ENCODE measurements at places on chromosomes 16 and 17. TPM values are rescaled to one million over a fixed set of nuclear protein-coding genes. Genes with fewer than 3 reads are reported as not detected.

Gene HSF4
- total RNA-seq: 38.2 TPM

GRCh38 chr17:69457603-69458002, 43.1 kb downstream of the MAP2K6 start:
- DNase-seq: no peak

GRCh38 chr17:61504697-61505096, 52.5 kb downstream of the TBX4 start:
- DNase-seq: no peak

DNA sequence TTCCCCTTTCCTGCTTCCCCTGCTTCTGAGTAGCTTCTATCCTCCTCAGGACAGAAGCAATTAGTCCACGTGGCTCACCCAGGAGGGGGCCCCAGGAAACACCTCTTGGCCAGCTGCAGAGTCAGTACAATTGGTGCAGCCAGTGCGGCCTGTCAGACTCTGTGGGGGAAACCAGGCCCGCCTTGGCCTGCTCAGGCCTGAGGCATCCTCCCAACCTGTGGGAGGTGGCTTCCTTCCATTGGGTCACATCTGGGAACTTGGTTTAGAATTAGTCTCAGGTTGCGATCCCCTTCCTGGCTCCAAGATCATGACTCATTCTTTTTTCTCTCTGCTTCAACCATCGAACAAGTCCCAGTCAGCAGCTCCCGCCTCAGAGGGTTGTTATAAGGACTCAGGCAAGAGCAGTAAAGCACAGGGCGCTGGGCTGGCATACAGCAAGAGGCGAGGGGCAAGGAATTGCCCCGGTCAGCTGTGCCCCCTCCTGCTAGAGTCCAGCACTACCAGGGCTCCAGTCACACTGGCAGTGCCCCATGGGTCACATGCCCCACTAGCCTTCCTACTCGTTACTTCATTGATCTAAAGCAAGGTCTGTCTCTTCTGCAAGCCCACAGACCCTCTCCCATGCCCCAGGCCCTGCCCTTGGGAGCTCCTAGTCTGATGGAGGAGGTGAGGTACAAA, 8.1 kb upstream of the EPX start:
- no peak for DNase-seq

Gene C17orf107
- total RNA-seq: 2.0 TPM

DNA sequence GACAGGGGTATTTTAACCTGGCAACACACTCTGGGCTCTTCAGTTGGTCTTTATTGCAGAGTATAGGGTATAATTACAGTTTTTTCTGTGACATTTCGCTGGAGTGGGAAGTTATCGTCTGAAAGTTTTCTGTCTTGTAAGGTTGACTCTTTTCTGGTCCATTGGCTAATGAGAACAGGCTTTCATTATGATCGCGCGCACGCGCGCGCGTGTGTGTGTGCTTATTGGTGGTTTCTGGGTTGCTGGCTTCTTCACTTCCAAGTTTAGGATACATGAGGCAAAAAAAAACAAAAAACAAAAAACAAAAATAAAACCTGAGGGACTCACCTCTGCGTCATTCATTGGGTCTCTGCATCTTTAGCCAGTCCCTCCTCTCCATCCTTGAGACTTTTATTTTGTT, 68.7 kb upstream of the MYOCD start:
- DNase-seq: no peak

GRCh38 chr16:78198288-78198687, 98.8 kb downstream of the WWOX start:
- DNase-seq: no peak

DNA sequence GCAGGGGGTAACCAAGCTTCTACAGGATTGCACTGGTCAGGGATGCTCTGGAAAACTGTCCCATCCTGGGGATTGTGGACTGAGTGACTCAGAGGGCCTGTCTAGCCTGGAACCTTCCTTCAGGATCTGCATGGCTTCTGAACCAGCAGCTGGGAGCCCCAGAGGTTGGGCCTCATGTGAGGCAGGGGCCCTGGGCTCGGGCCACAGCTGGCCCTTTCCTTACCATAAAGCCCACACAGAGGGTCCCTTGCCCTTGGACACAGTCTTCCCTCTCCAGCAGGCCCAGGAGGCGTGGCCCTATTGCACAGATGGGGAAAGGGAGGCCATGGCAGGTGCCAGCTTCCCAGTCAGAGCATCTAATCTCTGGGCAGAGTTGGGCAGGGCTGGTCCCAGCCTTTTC, 30.5 kb downstream of the ADCY7 start:
- DNase-seq: no peak

DNA sequence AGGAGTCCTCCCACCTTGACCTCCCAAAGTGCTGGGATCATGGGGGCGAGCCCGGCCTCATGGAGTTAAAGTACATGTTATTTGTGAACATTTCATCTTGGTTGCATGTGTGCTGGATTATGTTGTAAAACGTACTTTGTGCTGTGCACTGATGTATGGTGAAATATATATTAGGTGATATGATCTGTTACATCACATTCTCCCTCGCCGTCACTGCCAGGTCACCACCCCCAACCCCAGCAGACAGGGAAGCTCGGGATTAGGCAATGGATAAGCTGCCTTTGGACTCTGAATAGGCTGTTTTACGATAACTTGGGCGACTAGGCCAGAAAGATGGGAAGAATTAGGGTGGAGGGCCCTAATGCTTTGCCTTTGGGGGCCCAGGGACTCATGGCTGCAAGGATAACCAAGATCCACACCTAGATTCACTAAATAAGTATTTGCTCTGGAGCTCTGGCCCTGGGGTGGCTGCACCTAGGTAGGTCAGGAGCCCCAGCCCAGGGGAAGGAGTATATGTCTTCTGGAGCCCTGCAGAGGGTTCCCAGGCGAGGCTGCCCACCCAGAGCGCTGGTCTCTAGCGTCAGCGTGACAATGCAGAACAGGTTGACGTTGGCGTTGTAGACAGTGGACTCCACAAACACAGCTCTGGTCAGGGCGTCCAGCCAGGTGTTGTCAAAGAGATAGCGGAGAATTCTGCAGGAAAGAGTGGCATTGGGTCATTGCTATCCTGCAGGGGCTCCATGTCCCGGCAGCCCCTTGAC, 27.1 kb upstream of the GCSH start:
- no peak for DNase-seq

DNA sequence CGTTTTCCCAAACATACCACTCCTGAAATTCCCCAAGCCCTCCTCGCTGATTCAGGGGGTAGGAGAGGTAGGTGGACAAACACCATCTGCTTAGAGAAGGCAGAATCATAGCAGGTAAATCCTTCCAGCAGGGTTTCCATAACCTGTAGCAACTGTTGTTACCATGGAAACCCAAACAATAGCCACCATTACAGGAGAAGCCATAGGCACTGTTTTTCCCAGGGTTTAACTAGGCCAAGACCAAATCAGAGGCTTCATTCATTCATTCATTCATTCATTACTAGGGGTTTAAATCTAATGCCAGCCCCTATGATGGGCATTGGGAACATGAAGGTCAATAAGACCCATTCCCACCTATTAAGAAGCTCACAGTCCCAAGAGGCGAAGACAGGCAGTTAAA, 25.5 kb upstream of the CIITA start:
- no peak for DNase-seq

DNA sequence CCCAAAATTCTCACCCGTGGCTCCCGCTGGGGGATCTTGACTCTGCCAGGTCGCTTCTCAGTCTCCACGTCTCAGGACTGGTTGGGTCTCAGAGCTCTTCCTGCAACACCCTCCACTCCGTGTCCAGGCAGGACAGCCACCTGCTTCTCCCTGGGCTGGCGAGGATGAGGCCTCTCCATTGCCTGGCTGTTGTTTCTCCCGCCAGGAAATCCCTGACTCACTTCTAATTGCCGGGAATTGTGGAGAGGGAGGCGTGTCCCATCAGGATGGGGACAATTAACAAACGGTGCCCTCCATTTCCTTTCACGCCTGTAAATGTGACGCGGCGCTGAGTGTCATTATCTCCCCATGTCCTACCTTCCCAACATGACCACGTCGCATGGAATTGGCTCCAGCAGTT, 204.5 kb downstream of the RBFOX3 start:
- DNase-seq: no peak

- DNase-seq: no peak
These were observed 689.5 kb upstream of the RBFOX1 start for GRCh38 chr16:6643080-6643686.

DNA sequence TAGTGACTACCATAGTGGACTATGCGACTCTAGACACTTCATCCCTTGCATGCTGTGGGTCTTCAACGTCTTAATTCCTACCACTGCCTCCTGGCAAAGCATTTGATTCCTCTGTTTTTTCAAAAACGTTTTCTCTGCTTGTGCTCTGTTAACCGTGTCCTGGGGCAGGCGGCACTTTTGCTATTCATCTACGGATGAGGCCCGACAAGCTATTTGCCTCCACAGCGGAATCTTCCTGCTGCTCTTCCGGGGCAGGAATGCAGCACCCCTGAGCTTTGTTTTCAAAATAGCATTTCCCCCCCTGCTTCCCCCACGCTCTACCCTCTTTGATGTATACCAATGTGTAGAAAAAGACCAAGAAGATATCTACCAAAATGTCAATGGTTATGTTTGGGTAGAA, 39.8 kb upstream of the METTL16 start:
- DNase-seq: no peak

DNA sequence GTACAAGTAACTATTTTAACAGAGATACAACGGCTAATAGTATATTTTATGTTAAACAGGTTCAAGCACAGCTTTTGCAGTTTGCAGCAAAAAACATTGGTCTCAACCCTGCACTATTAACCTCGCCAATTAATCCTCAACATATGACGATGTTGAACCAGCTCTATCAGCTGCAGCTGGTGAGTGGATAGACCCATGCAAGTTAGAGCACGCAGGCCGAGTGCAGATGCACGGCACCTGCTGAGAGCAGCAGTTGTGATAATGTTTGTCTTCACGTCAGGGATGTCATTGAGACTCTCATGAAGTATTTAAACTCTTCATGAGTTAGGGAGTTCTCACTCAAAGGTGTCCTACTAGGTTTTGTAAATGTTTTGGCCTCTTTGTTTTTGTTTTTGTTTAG, 45.6 kb downstream of the TMC6 start:
- DNase-seq: no peak

DNA sequence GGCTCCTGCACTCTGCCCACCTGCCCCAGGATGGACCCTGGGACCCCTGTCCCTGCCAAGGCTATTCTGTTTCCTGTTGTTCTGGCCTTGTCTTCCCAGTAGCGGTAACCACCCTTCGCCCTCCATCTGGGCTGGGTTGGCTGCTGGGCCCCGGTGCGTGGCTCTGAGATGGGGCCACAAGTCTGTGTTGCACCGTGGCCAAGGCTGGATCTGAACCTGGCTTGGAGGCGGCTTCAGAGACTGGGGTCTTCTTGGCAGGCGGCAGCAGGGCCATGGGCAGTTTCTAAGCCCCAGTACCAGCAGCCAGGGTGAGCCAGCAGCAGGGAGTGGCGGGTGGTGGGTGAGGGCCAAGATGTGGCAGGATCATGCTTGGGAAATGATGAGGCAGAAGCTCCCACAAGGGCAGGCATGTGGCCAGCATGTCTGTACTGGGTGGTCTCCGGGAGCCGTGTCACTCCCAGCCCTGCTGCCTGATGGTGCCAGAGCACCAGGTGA, 12.6 kb downstream of the MAP2K3 start:
- no peak for DNase-seq

Gene TSPOAP1
- total RNA-seq: 7.9 TPM

GRCh38 chr16:85638695-85639409, 25.7 kb downstream of the GSE1 start:
- DNase-seq: peak; percentile 76

GRCh38 chr16:4894276-4895150, 42.4 kb downstream of the PPL start:
- DNase-seq: no peak

GRCh38 chr17:5785867-5786509, 201.7 kb upstream of the NLRP1 start:
- DNase-seq: no peak

DNA sequence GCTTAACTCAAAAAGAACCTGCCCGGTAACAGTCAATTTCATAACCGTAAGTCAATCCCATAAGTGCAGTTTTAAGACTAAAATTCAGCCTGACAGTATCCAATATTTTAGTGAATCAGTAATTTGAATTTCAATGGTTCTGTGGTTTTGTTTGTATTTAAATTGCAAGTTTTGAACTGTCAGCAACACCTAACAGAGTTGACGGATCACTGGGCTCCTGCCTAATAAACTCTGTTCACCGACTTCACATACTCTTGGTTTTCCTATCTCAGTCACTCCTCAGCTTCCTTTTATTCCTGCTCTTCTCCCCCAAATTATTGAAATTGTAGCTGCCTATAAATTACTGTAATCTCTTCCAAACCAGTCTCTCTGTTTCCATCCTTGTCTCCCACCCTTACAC, 12.5 kb downstream of the SIAH1 start:
- DNase-seq: no peak

GRCh38 chr16:81462683-81463082, 18.1 kb downstream of the CMIP start:
- no peak for DNase-seq

DNA sequence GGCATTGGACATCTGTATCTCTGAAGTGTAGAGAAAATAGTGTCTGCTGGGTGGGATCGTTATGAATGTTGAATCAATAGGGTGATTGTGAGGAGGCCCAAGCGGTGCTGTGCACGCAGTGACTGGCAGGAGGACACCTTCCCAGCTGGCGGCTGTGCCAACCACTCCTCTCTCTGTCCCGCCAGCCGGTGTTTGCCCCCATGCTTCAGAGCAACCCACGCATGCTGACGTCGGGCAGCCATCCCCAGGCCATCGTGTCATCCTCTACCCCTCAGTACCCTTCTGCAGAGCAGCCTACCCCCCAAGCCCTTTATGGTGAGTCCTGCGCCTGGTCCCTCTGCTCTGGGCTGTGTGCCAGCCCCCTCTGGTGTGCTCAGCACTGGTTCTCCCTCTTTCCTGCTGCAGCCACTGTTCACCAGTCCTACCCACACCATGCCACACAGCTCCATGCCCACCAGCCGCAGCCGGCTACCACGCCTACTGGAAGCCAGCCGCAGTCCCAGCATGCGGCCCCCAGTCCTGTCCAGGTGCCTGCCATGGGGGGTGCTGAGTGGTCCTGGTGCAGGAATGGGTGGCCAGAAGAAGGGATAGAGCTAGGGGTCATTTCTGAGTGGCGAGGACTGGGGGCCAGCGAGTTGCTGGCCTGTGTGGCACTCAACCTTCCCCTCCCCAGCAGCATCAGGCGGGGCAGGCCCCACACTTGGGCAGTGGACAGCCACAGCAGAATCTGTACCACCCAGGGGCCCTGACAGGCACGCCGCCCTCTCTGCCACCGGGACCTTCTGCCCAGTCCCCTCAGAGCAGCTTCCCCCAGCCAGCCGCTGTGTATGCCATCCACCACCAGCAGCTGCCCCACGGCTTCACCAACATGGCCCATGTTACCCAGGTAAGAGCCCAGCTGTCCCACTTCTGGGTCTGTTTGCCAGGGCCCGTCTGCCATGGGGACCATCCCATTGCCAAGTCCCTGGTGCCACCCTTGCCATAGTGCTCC, 11.0 kb downstream of the TUFM start:
- no peak for DNase-seq

- no peak for DNase-seq
These were observed 259.7 kb downstream of the PRKCA start for GRCh38 chr17:66562119-66562518.

DNA sequence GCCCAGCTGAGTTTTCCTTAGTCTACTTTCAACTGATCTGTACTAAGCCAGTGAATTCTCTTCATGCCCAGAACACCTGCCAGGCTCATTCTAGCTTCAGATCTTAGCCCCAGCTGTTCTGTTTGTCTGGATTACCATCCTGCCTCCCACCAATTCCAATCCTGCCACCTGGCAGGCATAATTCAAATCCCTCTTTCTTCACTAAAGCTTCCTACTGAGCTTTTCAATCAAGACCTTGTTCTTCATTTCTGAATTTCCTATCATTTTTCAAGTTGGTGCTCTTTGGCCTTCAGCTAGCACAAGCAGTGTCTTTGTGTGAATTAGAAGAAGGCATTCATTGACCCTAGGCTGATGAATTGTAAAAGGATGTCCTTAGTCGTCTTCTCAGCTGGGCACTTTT, 357.6 kb downstream of the UTP18 start:
- DNase-seq: no peak

All from left lung (tissue), 14 donors.